Left lung (tissue), 14 donors: ENCODE measurements at places on chromosomes 6 and 20.

DNA sequence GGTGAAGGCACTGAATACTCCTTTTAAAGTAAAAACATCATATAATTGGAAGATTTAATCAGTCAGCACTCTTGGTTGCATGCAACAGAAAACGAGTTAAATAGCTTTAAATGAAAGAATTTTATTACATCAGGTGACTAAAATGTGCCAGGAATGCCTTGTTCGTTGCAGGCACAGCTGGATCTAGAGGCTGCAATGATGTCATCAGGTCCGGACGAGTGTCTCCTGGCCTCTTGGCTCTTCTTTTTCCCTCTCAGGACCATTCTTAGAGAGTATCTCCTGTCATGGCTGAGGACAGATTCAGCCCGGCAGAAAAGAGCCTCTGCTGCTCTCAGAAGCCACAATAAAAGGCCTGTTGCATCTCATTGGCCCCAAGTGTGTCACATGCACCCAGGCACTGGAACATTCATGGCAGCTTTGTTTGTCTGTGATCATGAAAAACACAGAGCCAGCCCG is 510.7 kb upstream of the SULF2 start:
- no peak for DNase-seq

DNA sequence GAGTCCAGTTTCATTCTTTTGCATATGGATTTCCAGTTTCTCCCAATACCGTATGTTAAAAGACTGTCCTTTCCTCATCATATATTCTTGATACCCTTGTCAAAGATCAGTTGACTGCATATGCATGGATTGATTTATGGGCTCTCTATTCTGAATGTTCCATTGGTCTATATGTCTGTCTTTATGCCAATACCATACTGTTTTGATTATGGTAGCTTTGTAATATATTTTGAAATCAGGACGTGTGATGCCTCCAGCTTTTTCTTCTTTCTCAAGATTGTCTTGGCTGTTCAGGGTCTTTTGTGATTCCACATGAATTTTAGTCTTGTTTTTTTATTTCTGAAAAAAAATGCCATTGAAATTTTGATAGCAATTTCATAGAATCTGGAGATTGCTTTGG is 51.9 kb downstream of the KIZ start:
- no peak for DNase-seq

DNA sequence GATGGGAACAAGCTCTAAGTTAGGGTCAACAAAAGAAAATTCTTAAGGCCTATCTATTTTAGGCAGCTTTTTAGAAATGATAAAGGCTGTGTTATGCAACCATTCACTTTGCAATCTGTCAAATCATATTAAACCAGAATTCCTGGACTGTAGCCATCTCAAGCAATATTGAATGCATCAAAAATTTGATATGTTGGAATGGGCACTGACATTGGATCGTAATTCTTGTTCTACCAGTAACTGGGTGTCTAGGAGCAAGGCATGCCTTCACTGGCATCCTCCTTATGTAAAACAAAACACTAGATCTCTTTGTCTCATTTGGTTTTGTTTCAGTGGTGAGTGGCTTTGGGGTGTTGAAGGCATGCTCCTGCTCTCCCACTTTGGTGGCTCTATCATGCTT is 145.6 kb downstream of the JARID2 start:
- no peak for DNase-seq

- no peak for DNase-seq
Observed at GRCh38 chr6:150006961-150007464, 18.3 kb downstream of the RAET1L start.

DNA sequence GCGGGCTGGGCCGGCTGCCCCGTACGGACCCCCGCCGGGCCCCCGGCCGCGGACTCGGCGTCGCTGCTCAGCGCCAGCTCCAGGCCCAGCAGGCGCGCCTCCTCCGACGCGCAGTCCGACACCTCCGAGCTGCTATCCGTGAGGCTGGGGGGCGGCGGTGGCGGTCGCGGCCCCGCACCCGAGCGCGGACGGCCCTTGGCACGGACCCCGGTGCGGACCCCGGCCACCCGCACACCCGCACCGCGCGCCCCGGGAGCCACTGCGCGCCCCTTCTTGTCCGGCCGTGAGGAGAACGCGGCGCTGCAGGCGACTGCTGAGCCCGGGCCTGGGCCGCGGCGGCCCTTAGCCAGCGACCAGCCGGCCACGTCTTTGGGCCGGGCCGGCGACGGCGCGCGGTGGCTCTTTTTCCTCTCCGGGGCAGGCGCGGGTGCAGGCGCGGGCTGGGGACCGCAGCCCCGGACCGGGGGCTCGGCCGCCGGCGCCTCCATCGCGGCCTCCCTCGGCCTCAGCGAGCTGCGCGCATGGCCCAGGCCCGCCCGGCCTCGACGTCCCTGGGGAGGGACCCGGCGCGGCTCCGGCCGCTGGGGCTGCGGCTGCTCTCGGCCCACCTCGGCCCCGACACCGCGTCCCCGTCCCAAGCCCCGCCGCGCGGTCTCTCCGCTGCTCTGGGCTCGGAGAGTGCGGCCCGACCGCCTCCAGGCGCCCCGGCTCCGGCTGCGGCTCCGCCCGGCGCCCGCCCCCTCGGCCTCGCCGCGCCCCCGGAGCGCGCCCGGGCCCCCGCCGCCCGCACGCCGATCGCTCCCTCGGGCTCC is 12.9 kb upstream of the TLDC2 start:
- DNase-seq = no peak

- no peak for DNase-seq
Observed at GRCh38 chr20:35992713-35993335, 24.4 kb downstream of the CNBD2 start.

DNA sequence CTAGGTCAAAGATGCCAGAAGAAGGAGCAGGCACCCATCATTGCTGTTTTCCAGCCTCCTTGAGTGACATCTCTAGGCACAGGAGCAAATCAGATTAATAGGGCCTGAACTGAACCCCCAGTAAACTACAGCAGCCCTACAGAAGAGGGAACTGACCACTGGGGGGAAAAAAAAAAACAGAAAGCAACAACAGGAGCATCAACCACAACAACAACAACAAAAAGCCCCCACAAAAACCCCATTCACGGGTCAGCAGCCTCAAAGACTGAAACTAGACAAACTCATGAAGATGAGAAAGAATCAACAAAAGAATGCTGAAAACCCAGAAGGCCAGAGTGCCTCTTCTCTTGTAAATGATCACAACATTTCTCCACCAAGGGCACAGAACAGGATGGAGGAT is 537.4 kb upstream of the BTBD3 start:
- DNase-seq = no peak

DNA sequence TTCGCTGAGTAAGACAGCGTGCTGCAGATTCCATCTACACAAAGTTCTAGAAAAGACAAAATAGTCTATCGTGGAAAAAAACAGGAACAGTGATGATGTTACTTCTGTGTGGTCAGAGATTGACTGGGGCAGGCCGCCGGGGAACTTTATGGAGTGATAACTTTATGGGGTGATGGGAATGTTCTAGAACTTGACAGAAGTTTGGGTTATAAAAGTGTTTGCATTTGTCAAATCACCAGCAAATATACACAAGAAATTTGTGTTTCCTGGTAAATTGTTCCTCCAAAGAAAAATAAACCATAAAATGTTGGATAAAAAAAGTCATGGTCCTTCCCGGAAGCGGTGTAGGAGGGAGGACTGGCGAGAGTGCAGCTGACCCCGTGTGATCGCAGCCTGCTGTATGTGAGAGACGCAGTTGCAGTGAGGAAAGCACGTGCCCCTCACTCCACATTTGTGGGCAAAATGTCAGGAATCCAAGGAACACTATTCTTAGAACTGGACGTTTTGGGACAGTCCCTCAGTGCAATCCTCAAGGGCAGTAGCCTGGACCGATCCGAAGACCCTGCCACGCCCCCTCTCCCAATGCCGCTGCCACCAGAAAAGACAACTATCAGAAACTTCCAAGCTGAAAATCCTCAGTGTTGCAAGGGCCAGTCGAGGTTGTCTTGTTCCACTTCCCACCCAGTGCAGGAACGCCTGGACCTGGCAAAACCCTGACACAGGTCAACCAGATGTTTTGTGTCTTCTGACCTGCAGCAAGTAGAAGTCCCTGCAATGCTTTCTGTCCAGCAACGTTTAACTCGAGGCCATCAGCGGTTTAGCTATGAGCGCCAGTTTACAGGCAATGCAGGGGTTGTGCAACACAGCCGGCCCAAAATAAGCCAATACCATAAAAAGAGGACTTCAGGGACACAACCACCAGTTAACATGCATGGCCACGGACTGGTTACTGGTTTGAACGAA is 80.5 kb upstream of the QKI start:
- no peak for DNase-seq

DNA sequence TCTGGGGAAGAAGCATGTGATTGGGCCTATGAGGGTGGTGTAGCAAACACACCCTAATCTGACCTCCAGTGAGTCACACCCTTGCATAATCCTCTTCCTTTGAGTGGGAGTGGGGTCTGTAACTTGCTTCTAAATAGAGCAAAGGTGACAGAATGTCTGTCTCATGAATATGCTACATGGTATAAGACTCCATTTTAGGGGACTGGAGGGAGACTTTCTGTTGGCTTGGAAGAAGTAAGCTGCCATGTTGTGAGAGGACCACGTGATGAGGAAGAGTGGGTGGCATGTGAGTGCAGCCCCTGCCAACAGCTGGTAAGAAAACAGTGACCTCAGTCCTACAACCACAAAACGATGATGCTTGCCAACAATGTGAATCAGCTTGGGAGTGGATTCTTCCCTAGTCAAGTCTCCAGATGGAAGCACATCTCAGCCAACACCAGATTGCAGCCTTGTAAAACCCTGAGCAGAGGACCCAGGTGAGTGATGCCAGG is 3.7 kb downstream of the AK9 start:
- no peak for DNase-seq

GRCh38 chr6:148200781-148201180 is 141.9 kb upstream of the SASH1 start:
- no peak for DNase-seq

DNA sequence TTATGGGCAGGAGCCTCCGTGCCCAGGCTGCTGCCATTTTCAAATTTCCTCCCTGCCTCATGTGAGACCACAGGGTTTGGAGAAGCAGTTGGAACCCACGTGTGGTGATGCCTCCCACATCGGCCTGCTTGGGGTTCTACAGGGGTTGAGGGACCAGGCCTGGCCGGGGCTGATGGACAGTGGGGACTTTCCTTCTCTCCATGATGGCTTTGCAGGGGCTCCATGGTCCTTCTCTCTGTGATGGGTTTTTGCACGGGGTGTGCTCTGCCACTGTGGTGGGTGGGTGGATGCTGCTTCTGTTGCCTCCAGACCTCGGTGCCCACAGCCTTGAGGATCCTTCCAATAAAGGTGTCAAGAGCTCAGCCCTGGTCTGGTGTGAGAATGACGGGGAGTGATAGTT is 54.4 kb downstream of the ADNP start:
- DNase-seq = no peak

DNA sequence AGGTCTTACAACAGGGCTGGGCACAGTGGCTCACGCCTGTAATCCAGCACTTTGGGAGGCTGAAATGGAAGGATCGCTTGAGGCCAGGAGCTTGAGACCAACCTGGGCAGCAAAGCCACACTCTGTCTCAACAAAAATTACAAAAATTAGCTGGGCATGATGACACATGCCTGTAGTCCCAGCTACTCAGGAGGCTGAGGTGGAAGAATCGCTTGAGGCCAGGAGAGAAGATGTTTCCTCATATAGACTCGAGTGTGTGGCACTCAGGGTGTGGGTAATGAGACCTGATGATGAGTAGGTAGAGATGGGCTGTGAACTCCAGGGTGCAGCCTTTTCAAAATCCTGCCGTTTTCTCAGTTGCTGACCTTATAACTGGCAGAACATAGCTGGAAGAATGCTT is 125.3 kb upstream of the FOXO3 start:
- no peak for DNase-seq

GRCh38 chr6:83597511-83597910 is 85.2 kb downstream of the PRSS35 start:
- DNase-seq = no peak
